Heart right ventricle (tissue), 16 donors: ENCODE measurements at places on chromosomes 13 and 19. TPM values are rescaled to one million over a fixed set of nuclear protein-coding genes. Genes with fewer than 3 reads are reported as not detected.

The CYP4F22 gene
- not detected for total RNA-seq

DNA sequence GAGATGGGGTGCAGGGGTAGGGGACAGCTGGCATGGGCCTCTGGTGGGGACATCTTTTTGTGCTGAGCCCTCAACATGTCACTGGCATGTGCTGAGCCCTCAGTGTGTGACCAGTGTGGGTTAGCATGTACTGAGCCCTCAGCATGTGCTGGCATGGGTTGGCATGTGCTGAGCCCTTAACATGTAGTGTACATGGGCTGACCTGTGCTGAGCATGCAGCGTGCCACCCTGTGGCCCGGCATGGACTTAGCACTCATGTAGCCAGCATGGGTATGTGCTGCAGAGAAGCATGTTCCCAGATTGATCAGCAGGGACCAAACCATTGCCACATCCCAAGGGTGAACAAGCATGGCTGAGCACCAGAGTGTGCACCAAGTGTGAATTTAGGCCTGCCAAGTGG lies 11.5 kb downstream of the HIPK4 start:
- no peak for DNase-seq

The RYR1 gene
- total RNA-seq = 1.7 TPM

The RGS9BP gene
- total RNA-seq = 5.0 TPM

The S1PR4 gene
- 0.57 TPM for total RNA-seq

The HIPK4 gene
- total RNA-seq = 0.10 TPM
